Astrocyte of the hippocampus (primary cell): ENCODE measurements at places on chromosomes 2 and 18.

DNA sequence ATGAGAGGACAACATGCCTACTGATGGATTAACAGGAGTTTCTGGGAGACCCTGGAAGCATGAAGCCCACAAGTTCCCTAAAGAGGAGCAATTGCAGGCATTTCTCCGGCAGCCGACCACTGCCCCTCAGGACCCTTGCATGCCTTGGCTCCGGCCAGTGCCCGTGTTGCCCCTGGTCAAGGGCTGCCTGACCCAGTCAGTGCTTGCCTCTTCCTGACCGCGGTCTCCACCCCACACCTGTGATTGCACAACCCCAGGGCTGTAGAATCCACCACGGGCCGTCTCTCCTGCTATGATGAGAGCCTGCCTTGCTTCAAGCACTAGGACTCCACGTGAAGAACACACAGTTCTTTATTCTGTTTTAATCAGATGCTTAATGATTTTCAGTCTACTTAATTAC is 127.5 kb downstream of the GLI2 start:
- DNase-seq = no peak

DNA sequence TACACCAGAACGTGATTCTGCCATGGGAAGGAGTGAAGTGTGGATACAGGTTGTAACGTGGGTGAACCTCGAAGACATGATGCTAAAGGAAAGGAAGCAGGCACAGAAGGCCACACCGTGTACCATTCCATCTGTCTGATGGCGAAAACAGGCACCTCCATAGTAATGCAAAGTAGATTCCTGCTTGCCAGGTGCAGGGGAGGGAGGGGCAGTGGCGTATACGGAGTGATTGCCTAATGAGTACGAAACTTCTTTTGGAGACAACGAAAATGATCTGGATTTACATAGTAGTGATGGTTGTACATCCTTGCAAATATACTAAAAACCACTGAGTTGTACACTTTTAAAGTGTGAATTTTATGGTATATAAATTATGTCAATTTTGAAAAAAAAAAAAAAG is 106.7 kb downstream of the GBX2 start:
- DNase-seq = no peak

DNA sequence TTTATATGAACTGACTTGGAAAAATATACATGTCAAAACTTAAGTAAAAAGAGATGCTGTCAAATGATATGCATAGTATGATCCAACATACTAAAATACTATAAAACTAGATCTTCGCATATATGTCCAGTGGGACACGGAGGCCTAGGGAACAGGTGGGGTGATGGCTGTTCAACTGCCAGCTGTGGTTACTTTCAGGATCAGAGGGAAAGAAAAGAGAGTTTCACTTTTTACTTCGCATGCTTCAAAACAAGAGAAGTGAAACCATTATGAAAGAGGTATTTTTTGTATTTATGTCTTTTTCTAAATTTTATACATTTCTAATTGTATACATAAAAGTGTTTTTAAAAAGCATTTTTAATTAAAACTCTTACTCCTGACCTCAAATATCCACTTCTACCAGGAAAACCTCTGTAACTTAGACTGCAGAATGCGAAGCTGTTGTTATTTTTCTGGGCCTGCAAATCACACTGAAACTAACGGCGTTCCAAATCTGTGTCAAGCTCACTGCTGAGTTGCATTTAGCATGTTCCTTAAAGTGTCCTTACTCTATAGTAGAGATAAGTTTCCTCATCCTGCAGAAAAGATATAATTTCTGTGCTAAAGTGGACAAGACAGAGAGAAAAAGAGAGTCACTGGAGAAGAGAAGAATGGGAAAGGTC is 97.8 kb upstream of the SLC35G4 start:
- no peak for DNase-seq

DNA sequence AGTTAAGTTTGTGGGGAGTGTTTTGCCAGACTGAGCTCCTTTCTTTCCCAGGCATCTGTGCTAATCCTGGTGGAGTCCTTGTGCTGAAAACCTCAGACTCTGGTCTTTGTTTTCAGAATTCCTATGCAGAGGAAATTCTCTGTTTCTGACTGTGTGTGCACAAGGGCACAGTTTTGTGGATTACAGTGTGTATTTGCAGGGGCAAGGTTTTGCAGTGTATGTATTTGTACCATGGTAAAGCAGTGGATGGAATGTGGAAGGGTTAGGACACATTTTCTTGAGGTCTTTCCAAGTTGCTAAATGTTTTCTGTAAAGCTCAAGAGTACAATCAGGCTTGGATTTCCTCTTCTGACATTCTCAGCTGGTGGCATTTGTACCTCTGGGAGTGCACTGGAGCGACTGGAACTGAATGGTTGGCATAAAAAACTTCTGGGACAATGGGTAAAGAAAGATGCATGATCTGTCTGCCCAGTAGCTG is 139.5 kb upstream of the RND3 start:
- DNase-seq = peak; percentile 83

DNA sequence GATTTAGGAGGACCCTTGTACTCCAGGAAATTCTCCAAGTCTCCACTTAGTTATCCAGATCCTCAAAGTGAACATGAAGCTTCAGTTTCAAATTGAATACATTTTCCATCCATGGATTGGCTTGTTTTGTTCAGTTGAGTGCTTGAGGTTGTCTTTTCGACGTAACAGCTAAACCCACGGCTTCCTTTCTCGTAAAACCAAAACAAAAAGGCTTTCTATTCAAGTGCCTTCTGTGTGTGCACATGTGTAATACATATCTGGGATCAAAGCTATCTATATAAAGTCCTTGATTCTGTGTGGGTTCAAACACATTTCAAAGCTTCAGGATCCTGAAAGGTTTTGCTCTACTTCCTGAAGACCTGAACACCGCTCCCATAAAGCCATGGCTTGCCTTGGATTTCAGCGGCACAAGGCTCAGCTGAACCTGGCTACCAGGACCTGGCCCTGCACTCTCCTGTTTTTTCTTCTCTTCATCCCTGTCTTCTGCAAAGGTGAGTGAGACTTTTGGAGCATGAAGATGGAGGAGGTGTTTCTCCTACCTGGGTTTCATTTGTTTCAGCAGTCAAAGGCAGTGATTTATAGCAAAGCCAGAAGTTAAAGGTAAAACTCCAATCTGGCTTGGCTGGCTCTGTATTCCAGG is at the start of gene CTLA4:
Gene CTLA4, plus strand, starts transcription at position 211 of the 640 bp plus-strand sequence. Its CDS starts 172 bp downstream, at position 383.
- no peak for DNase-seq

GRCh38 chr2:240948905-240949790 is 43.0 kb downstream of the CROCC2 start:
- no peak for DNase-seq
